ENCODE measurements at places on chromosomes 7 and 10. TPM values are rescaled to one million over a fixed set of nuclear protein-coding genes. Genes with fewer than 3 reads are reported as not detected.

DNA sequence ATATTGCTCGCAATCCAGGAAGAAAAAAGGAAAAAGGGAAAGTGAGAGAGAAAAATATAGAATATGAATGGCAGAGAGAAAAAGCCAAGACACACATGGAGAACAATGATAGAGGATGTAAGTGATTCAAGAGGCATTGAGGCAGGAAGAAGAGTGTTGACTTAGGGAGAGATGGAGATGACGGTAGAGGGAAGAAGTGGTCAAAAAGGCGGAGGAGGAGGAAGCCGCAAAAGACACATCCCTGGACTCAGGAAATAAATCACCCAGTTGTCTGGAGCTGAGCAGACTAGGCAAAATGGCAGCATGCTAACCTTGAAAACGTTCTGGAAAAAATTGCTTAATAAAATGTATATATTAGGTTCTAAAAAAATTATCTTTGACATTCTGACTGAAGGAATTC lies 17.7 kb upstream of the GPR37 start:
- DNase-seq: no peak

- no peak for DNase-seq
Observed at GRCh38 chr7:139252451-139252850, 21.4 kb downstream of the UBN2 start.

DNA sequence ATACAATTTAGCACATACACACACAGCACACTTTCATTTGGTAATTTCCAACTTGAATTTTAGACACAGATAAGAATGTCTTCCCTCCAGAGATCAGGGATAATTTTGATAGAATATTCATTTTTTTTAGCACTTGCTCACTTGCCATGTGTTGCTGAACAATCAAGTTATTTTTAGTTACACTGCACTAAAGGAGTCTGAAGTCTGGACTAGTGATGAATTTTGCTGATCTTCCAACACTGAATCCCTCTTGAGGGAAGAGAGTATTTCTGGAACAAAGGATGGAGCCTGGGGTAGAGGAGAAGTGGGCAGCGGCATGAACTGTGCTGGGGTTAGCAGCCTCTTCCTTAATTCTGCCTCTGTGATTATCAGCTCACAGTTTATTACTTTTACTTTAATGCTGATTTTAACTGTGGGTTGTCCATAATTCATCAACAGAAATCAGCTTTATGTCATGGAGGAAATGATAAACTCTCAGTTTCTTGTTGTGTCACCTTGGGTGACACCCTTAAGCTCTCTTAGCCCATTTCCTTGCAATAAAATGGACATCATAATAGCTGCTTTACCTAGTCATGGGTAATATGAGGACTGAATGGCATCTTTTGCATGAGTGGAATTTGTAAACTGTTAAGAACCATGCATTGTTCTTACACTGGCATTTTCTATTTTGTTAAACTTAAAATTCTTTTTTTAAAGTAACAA lies 32.1 kb downstream of the SGPL1 start:
- no peak for DNase-seq

DNA sequence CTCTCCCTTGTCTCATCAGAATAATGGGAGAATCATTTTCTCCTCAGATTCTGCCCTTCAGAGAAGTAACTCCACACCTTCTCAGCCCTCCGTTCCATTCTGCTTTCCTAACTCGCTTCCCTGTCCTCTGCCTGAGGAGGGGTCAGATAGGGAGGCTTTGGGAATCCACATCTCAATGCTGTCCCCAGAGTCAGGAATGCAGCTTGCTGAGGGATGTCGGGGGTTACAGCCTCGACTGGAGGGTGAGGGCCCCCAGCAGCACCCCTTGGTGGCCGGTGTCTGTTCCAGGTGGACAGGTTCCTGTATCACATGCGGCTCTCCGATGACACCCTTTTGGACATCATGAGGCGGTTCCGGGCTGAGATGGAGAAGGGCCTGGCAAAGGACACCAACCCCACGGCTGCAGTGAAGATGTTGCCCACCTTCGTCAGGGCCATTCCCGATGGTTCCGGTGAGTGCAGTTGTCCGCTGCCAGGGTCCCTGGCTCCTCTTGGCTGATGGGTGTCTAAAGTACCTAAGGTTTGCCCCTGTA lies 6.9 kb downstream of the HKDC1 start:
- DNase-seq: no peak

GRCh38 chr7:159071260-159071659 lies 73.4 kb downstream of the VIPR2 start:
- DNase-seq: no peak

- no peak for DNase-seq
Observed at GRCh38 chr7:47957156-47957555, 8.9 kb upstream of the PKD1L1 start.

DNA sequence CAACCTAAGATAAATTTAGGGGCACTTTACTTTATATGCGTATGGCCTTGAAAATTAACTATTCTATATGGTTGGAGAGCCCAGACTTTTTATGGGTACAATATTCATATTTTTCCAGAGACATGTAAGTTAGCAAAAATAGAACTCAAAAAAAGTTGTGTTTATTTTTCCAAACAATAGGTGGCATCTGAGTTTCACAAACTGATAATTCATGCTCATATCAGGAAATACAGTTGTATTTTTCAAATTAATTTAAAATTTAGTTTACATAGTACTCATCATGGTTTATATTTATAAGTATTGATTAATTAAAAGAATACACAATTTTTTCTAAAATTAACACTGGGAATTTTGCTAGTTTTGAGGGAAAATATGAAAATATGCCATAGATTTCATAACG lies 34.6 kb downstream of the ANKRD7 start:
- DNase-seq: no peak

GRCh38 chr7:75716992-75717626 lies 21.6 kb downstream of the HIP1 start:
- DNase-seq: no peak

DNA sequence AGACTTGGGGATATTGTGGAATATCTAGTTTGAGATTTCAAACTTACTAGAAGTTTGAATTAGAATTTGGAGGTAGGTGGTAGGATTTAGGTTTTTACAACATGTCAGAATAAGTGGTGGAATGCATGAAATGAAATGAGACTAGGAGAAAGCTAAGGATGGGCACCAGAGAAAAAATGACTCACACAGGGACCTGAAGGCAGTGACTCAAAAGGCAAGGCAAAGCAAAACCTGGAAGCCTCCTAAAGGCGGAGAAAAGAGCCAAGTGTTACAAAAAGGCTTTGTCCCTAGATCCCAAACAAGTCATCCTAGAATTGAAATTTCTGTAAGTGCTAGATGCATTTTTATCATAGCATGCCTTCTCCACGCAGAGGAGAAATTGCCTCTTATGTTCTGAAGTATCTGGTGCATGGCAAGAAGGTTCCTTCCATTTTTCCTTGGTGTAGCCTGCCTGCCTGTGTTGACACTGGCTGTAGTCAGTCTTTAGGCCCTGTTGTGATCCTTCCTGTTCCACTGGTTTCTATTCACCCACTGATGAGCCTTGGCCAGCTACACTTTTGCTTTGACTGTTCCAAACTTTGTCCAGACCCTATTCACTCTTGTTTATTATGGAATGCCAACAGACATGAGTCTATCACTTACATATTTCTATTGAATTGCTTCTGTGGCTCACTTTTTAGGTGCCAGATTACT lies 109.3 kb downstream of the ETV1 start:
- DNase-seq: no peak

DNA sequence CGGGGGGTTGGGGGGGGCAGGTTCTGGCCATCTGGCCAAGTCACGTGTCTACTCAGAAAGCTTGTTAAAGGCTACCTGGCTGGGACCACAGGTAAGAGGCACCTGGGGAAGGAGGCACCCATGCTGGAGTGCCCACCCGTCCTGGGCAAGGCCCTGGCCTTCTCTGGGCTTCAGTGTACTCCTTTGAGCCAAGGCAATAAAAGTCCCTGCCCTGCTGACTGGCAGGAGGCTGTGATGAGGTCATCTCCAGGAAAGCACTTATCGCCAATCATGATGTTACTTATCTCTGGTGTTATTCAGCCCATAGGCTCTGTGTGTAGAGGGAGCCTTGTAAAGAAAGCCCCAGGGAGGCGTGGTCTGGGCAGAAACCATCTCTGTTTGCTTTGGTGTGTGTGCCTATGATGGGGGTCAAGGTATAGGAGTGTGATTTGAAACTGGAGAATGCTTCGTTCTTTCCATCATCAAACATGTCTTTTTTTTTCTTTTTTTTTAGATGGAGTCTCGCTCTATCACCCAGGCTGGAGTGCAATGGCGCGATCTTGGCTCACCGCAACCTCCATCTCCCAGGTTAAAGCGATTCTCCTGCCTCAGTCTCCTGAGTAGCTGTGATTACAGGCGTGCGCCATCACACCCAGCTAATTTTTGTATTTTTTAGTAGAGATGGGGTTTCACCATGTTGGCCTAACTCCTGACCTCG lies 2.5 kb upstream of the CLDN4 start:
- no peak for DNase-seq

- no peak for DNase-seq
Observed at GRCh38 chr10:112307358-112308124, 24.3 kb downstream of the TECTB start.

GRCh38 chr7:83036130-83036529 lies 126.6 kb downstream of the PCLO start:
- DNase-seq: no peak

- no peak for DNase-seq
Observed at GRCh38 chr7:27846388-27846787, 106.4 kb downstream of the TAX1BP1 start.

DNA sequence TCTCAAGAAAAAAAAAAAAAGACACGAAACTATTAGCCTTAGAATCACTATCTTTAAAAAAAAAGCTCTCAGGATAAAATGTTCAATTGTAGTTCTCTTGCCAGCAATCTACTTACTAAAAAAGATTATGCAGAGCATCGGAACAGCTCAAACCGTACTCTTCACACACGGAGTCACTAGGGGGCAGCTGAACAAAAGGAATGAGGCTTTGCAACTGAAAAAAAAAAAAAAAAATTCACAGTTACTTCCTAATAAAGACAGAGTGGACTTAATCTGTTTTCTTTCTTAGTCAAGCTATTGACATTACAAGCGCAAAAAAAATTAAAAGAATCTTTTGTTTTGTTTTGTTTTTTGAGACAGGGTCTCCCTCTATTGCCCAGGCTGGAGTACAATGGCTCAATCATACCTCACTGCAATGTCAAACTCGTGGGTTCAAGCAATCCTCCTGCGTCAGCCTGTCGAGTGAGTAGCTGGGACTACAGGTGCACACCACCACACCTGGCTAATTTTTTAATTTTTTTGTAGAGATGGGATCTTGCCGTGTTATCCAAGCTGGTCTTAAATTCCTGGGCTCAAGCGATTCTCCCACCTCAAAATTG lies 11.5 kb downstream of the PMS2 start:
- DNase-seq: no peak

- DNase-seq: no peak
Observed at GRCh38 chr10:116385311-116385710, 42.3 kb upstream of the PNLIPRP3 start.

- no peak for DNase-seq
Observed at GRCh38 chr10:21160116-21160515, 263.0 kb upstream of the NEBL start.

- no peak for DNase-seq
Observed at GRCh38 chr7:15288741-15289140, 273.1 kb downstream of the AGMO start.

- no peak for DNase-seq
Observed at GRCh38 chr7:101869901-101870290, 52.5 kb downstream of the CUX1 start.

DNA sequence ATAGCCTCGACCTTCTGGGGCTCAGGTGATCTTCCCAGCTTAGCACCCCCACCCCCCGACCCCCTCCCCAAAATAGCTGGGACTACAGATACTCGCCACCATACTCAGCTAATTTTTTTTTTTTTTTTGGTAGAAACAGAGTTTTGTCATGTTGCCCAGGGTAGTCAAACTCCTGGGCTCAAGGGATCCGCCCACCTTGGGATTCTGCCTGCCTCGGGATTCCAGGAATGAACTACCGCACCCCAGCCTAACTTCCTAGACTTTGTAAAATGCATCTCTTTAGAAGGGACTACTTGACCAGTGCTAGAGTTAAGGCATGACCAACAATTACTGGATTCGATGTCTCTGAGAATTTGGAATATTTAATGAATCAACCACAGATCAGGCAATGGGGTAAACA lies 85.9 kb downstream of the MDFIC start:
- no peak for DNase-seq

DNA sequence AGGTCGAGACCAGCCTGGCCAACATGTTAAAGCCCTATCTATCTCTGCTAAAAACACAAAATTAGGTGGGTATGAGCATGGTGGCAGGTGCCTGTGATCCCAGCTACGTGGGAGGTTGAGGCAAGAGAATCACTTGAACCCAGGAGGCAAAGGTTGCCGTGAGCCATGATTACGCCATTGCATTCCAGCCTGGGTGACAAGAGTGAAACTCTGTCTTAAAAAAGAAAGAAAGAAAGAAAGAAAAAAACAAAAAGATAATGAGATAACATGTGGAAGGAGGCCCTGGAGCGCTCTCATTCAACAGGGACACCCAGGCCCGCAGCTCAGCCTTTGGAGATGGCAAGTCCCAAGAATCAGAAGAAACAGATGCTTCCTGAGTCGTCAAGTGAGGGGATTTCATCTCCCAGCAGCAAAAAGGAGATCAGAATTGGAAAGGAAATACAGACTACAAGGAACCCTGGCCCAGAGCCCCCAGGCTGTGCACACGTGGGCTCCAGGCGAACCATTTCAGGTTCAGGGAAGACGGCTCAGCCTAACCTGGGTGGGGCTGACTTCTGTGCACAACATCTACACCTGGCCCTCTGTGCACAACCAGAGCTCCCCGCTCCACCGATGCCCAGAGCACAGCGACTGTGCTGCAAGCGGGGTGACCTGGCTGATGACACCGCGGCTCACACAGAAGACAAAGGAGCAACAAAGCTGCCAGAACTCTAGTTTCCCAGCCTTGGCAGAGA lies 33.3 kb downstream of the GNA12 start:
- DNase-seq: no peak

The BET1 gene
- 12.6 TPM for total RNA-seq

The ACTL6B gene
- total RNA-seq: not detected

The AZGP1 gene
- total RNA-seq: 113 TPM

The CYP3A7 gene
- total RNA-seq: not detected

The CNOT4 gene
- 26.7 TPM for total RNA-seq

The LLCFC1 gene
- total RNA-seq: not detected

The SHTN1 gene
- 2.6 TPM for total RNA-seq

The STK31 gene
- not detected for total RNA-seq

The TMEM270 gene
- total RNA-seq: not detected

The CYP17A1 gene
- total RNA-seq: not detected
